Activated CD8-positive, alpha-beta memory T cell treated with anti-CD3 and anti-CD28 coated beads for 1 hour (primary cell): ENCODE measurements at places on chromosomes 2 and 18.

DNA sequence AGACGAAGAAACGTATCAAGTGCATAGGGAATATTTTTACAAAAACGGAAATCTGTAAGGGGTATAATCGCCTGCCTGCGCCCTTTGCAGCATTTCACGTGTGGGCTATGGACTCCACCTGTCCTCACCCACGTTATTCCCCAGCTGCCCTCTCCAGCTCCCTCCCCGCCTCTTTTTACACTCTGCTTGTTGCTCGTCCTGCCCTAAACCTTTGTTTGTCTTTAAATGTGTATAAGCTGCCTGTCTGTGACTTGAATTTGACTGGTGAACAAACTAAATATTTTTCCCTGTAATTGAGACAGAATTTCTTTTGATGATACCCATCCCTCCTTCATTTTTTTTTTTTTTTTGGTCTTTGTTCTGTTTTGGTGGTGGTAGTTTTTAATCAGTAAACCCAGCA lies 169.4 kb upstream of the SIX3 start:
- DNase-seq, result no peak

GRCh38 chr2:103734911-103735310 lies 973.1 kb downstream of the TMEM182 start:
- DNase-seq, result no peak

DNA sequence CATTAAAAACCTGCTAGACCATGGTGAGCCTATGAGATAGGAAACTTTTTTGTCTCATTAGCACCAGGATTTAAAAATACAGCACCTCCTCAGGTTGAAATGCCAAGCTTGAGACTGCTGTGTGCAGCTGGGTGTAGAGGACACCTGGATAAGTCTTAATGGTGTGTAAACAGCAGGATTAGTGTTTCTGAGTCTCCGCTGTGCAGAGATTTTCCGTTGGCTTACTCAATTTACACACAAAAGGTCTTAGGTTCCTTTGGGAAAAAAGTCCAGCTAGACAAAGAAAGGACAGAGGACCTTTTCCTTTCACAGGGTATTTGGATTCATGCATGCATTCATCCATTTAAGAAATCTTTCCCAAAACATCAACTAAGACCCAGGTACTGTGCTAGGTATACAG lies 168.1 kb downstream of the NRXN1 start:
- DNase-seq, result no peak

GRCh38 chr2:63861220-63861822 lies 19.6 kb downstream of the UGP2 start:
- DNase-seq, result peak; percentile 32
